WTC11 (cell line): ENCODE measurements at places on chromosomes 5 and 9.

- DNase-seq: no peak
Measured at GRCh38 chr5:175692996-175693710, 35.3 kb downstream of the HRH2 start.

DNA sequence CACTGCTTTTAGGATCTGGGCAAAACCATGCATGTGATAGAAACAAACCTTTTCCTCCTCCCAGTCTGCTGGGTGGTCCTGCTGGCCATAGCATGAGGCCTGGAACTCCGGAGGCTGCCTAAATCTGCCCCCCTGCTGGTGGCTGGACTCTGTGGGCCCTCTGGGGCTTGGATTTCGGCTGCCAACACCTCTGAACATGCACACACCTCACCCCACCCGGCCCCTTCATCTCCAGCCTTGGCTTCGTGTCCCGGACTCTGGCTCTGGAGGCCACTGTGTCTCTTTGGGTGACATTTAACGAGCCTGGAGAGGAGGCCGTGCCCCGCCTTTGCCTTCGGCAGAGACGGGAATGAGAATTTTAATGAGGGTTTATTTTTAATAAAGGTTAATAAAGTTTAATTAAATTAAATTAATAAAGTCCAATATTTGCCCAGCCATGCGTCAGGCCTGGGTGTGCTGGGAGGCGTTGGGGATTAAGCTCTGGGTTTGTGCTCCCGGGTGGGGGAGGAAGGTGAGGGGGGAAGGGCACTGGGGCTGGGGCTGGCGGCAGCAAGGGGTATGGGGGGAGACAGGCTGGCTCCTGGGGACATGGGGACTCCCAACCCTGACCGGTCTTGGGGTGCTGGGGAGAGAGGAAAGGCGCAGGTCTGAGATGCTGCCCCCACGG, 251.8 kb downstream of the PBX3 start:
- no peak for DNase-seq

DNA sequence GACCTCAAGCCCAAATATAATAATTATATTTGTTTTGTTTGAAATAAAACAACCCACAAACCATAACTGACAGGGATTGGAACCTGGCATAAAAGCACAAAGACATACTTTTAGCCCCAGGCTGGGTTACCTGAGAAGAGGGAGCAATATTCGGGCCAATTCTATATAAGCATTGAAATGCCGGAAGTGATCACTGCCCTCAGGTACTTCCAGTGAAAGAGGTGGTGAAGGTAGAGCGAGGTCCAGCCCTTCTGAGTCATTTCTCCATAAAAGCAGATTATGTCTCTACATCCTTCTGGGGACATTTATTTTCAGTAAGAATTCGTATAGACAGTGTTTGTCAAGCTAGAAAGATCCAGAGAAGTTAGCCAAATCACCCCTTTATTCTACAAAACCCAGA, 59.6 kb downstream of the GCNT4 start:
- DNase-seq: no peak

DNA sequence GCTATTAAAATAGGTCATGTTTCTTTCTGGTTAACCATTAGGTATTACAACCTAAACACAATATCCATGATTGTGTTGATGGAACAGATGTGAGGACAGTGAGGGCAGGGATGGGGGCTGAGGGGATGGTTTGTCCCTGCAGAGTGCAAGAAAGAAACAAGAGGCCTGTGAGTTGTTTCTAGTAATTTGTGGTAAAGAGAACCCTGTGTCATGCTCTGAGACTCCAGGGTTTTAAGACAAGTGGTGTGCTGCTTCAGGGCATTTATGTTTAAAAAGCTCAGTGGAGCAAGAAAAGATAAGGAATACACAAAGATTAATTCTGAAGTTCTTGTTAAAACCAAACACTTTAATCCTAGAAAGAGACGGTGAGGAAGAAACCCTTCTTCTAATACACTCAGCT, 656.5 kb downstream of the TLE1 start:
- DNase-seq: no peak

GRCh38 chr5:152306386-152306785, 98.7 kb downstream of the NMUR2 start:
- DNase-seq: no peak

DNA sequence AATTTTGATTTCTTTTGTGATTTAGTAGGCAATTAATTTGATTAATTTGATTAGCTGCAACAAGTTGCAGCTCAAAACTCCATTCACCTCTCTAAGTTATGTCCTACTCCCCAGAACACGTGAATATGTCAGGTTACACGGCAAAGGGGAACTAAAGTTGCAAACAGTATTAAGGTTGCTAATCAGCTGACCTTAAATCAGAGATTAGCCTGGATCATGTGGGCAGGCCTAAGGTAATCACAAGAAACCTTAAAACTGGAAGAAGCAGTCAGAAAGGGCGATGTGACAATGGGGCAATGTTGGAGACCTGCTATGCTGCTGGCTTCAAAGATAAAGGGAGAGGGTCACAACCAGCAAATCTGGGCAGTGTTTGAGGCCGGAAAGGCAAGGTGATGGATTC, 47.3 kb upstream of the ANXA1 start:
- no peak for DNase-seq

- DNase-seq: no peak
Measured at GRCh38 chr5:177493795-177494345, 3.5 kb downstream of the PDLIM7 start.

DNA sequence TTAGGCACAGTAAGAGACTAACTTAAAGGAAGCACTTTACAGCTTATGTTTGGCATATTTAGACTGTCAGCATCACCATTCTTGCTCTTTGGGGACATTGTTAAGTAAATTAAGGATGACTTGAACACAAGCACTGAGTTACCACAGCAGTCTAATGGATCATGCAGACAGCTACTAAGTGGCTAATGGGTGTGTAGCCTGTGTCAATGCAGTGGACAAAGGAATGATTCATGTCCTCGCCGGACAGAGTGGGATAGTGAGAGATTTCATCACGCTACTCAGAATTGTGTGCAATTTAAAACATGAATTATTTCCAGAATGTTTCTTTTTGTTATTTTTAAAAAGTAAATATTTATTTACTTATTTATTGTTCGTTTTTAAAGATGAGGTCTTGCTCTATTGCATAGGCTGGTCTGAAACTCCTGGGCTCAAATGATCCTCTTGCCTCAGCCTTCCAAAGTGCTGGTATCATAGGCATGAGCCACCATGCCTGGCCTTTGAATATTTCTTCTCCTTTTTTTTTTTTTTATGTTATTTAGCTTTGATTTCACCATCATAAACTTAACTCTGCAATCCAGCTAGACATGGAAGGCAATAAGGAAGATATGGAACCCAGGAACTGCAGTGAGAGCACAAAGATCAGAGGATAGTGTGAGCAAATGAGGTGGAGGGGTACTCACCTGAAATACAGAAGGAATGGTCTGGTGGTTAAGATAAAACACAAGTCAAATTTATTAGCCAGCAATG, 53.0 kb upstream of the KLF4 start:
- no peak for DNase-seq

GRCh38 chr9:33375238-33375840, 27.0 kb downstream of the AQP7 start:
- DNase-seq: peak; percentile 36

DNA sequence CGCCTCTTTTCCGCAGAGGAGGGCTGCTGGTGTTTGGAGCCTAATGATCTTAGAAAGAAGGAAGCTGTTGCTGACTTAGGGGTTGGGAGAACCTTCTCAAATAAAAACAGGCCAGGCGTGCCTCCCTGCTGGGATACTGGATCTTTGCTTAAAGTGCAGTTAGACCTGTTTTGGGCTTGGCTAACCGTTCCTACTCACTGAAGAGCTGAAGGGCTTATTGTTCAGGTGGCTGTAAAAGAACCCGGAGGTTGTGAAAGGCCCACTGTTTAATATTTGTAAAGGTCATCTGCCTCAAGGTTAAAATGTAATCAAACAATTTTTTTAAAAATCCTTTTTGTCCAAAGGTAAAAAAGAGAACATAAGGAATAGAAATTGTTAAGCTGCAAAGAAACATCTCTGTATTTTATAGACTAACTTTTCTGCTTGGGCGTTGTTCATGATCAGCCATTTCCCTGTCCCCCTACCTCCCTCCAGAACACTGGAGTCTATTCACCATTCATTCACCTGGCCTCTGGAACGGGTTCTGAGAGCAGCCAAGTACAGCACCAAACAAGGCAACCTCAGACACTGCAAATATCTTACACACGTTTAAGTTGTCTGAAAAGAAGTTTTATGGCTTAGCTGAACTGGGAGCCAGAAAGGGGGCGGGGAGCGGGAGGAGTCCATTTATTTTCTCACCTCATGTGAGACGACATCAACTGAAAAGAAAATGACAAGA, 18.6 kb upstream of the MTMR12 start:
- no peak for DNase-seq

- no peak for DNase-seq
Measured at GRCh38 chr5:176771102-176771845, 39.1 kb upstream of the UNC5A start.

- DNase-seq: no peak
Measured at GRCh38 chr9:128282500-128282899, 6.4 kb downstream of the SWI5 start.

GRCh38 chr5:42426016-42426415, 2.8 kb downstream of the GHR start:
- DNase-seq: no peak

DNA sequence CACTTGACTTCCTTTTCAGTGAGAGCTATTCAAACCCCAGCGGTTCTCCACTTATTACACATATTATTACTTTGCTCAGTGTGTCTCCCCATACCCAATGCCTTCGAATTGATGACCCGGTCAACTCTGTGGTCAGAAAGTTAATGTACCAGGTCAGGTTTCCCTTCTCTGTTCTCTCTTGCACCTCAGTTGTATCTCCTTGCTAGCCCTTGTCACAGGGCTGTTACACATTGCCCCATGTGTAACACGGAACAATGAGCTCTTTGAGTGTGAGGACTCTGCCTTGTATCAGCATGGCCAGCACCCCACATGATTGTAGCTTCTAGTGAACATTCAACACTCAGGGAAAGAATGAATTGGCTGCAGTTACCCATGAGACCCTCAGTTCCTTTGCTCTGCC, 73.6 kb downstream of the DOCK2 start:
- DNase-seq: no peak

GRCh38 chr5:137320056-137321045, 178.8 kb downstream of the SPOCK1 start:
- DNase-seq: peak; percentile 36

- no peak for DNase-seq
Measured at GRCh38 chr5:66661149-66661548, 65.0 kb downstream of the MAST4 start.

GRCh38 chr5:135323701-135324132, 75.3 kb downstream of the MACROH2A1 start:
- no peak for DNase-seq

DNA sequence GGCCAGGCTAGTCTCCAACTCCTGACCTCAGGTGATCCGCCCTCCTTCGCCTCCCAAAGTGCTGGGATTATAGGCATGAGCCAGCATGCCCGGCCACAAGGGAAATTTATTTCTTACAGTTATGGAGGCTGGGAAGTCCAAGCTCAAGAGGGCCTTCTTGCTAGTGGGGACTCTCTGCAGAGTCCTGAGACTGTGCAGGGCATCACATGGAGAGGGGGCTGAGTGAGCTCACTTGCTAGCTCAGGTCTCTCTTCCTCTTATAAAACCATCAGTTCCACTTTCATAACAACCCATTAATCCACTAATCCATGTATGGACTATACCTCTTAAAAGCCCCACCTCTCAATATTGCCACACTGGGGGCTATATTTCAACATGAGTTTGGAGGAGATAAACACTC, 5.1 kb upstream of the SPIN1 start:
- no peak for DNase-seq

DNA sequence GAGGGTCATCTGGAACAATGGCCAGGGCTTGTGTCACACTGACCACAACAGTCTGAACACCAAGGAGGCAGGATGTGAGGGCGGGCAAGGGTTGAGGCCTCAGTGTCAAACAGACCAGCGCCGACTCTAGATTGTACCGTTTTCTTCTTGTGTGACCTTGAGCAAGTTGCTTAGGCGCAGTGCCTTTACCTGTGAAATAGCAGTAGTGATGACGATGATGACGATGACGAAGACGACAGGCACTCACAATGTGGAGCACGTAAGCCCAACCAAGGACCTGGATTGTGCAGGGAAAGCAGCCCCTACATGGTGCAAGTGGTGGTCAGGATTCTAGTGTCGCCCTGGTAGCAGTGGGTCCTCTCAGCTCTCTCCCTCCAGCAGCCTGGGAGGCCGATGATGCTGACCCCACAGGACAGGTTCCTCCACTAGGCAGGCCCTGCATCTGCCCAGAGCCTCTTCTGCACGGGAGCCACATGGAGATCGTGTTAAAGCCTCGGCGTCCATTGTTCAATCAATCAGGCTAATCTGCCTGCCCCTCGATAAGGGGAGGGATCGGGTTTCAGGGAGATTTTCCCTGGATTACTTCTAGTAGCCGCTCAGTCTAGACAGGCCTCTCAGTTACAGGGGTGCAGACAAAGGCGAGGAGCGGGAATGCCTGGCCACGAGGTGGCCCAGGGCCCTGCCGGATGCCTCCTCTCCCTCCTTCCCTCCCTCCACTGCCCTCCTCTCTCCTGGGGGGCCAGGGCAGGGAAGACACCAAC, 91.7 kb downstream of the MACROH2A1 start:
- peak; percentile 36 for DNase-seq

DNA sequence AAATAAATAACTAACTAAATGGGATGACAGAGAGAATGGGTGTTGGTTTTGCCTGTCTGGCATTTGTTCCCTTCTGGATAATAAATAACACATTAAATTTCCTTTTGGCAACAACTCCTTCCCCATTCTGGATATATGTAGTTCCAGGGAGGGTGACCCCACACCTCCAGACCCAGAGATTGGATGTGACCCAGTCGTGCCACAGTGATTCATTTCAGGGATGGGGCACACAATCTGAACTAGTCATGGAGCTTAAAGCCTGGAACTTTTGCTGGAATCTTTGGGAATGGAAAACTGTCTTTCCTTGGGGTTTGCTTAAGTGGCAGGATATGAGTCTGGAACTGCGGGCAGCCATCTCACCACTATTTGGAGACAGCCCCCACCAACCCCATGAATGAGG, 11.3 kb downstream of the KLF9 start:
- DNase-seq: no peak

GRCh38 chr5:168832308-168832707, 253.1 kb upstream of the PANK3 start:
- no peak for DNase-seq

GRCh38 chr5:124951661-124952060, 205.2 kb upstream of the ZNF608 start:
- no peak for DNase-seq

- peak; percentile 84 for DNase-seq
Measured at GRCh38 chr9:137302118-137302448, at the start of gene NRARP. NRARP (minus strand) TSS chr9:137302271; CDS start chr9:137301928, 343 bp downstream.

GRCh38 chr9:137350696-137351584, 48.9 kb upstream of the NRARP start:
- no peak for DNase-seq

DNA sequence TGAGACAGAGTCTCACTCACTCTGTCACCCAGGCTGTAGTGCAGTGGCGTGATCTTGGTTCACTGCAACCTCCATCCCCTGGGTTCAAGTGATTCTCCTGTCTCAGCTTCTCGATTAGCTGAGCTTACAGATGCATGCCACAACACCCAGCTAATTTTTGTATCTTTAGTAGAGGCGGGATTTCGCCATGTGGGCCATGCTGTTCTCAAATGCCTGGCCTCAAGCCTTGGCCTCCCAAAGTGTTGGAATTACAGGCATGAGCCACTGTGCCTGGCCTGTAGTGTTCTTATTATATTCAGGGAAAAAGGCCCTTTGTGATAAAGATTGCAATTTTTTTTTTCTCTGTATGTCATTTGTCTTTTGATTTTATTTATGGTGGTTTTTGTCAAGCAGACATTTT, 24.0 kb upstream of the MCCC2 start:
- DNase-seq: no peak

GRCh38 chr5:90386099-90386710, 23.4 kb downstream of the CETN3 start:
- no peak for DNase-seq
